ENCODE measurements at places on chromosomes 6 and 20. TPM values are rescaled to one million over a fixed set of nuclear protein-coding genes. Genes with fewer than 3 reads are reported as not detected.

Gene GPX6
- total RNA-seq: not detected

Gene SEL1L2
- total RNA-seq: not detected

GRCh38 chr20:46324960-46325703 lies 16.8 kb upstream of the CDH22 start:
- H3K27ac ChIP-seq: no peak overlapping the region
- peak; percentile 66 for DNase-seq
- no peaks in the 10 kb centered on the region for H3K4me1 ChIP-seq
- no peak overlapping the region for H3K4me3 ChIP-seq
- peaks cover 16% of the 10 kb centered on the region for H3K27me3 ChIP-seq

DNA sequence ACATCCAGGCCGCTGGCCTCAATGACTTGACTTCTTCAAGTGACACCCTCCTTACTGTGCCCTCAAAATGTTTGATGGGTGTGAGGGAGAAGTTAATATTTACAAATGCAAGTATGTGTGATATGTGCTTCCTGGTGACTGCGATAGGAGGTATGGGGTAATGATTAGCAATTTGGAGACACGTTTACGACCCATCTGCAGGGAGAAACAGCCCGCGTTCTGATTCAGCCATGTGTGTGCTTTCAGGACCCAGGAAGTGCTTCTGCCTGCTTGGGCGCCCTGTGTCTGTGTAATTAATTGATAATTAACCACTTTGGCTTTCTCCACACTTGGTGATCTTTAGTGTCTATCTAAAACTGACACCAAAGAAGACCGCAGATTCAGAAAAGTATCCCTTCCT lies 25.0 kb downstream of the SIRPA start:
- no peaks in the 10 kb centered on the region for H3K36me3 ChIP-seq
- no peak for DNase-seq
- H3K27ac ChIP-seq: no peak overlapping the region
- no peaks in the 10 kb centered on the region for H3K4me1 ChIP-seq

Gene LTB
- total RNA-seq: 136 TPM

Measured in activated CD4-positive, alpha-beta T cell treated with anti-CD3 and anti-CD28 coated beads, Interleukin-2, amount 10 ng/mL, durations not matched to agents 24 days and 14 days (primary cell).